ENCODE measurements at places on chromosomes 5 and 9.

DNA sequence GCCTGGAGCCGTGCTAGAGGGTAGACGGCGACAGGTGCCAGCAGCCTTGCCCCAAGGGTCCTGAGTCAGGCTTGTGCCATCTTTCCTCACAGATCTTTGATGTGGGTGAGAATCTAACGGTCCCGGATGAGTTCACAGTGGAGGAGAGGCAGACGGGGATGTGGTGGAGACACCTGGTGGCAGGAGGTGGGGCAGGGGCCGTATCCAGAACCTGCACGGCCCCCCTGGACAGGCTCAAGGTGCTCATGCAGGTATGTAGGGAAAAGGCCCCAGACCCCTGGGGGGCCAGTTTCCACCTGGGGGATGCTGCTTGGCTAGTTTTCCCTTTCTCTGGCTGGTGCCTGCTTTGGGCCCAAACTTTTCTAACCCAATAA lies 24.0 kb downstream of the PTGES2 start:
- DNase-seq: no peak

DNA sequence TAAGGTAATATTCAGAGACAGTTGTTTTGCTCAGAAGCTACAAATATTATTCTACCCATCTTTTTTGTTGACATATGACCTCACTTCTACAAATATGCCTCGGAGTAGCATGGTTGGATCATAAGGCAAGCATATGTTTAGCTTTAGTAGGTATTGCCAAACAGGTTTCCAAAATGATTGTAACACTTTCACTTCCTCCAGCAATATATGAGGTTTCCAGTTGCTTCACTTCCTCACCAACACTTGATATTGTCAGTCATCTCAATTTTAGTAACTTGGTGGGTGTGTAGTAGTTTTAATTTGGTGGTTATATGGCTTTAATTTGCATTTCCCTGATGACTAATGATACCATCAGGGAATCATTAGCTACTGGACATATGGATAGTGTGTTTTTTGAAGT lies 46.7 kb downstream of the TNFSF8 start:
- DNase-seq: no peak

GRCh38 chr9:135888126-135888765 lies 19.1 kb downstream of the CAMSAP1 start:
- no peak for DNase-seq

GRCh38 chr9:127088724-127089615 lies 33.5 kb downstream of the ANGPTL2 start:
- DNase-seq: no peak

- DNase-seq: no peak
Observed at GRCh38 chr5:54317511-54318260, 7.3 kb upstream of the ARL15 start.

DNA sequence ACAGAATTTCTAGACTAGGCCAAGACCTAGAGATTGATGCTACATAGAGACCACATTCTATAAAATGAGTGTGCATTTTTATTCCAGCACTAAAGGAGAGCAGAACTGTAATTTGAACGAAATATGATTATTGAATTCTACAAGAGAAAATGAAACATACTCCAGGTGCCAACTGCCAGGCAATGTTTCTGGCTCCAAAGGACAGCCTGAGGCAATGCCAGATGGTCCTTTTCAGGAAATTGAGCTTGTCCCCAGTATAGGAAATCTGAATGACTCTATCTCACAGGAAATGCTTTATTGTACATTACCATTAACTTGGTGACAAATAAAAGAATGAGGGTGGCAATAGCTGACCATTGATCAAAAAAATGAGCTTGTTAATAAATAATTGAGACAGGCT lies 28.8 kb upstream of the RASGRF2 start:
- DNase-seq: no peak

- DNase-seq: no peak
Observed at GRCh38 chr9:14349146-14349446, 35.2 kb upstream of the NFIB start.

GRCh38 chr5:27652505-27652904 lies 614.1 kb upstream of the CDH9 start:
- no peak for DNase-seq

GRCh38 chr9:12716823-12717600 lies 23.8 kb downstream of the TYRP1 start:
- no peak for DNase-seq

Measured in gastrocnemius medialis (tissue), 4 donors.